Tongue (tissue), 3 donors: ENCODE measurements at places on chromosomes 7 and 10. TPM values are rescaled to one million over a fixed set of nuclear protein-coding genes. Genes with fewer than 3 reads are reported as not detected.

The GPNMB gene
- 120 TPM for total RNA-seq

The GPR158 gene
- total RNA-seq: 0.10 TPM

The TMEM26 gene
- 7.4 TPM for total RNA-seq

The RPEL1 gene
- total RNA-seq: not detected

The CHRM2 gene
- total RNA-seq: 1.0 TPM

The ZNF488 gene
- 1.4 TPM for total RNA-seq

The ZNF248 gene
- total RNA-seq: 28.9 TPM

The GCK gene
- 2.9 TPM for total RNA-seq

The ANKRD30A gene
- not detected for total RNA-seq

The TFEC gene
- 1.5 TPM for total RNA-seq

The MAGI2 gene
- total RNA-seq: 8.0 TPM

The PTN gene
- total RNA-seq: 85.1 TPM

The EGR2 gene
- 1.6 TPM for total RNA-seq

The SKAP2 gene
- 2.2 TPM for total RNA-seq

The KIAA1549 gene
- total RNA-seq: 5.8 TPM

The CDHR3 gene
- total RNA-seq: 4.1 TPM

The SYT15 gene
- total RNA-seq: 1.1 TPM

The PURB gene
- 54.4 TPM for total RNA-seq

The CREB5 gene
- total RNA-seq: 30.5 TPM

The CAV2 gene
- total RNA-seq: 85.3 TPM

The TSPAN15 gene
- total RNA-seq: 64.6 TPM

The ZNF727 gene
- not detected for total RNA-seq

The CALN1 gene
- 1.3 TPM for total RNA-seq

The TLL2 gene
- 6.5 TPM for total RNA-seq

The PCBD1 gene
- 30.9 TPM for total RNA-seq

The CFAP70 gene
- 1.8 TPM for total RNA-seq

The SFRP4 gene
- total RNA-seq: 49.5 TPM

The LRIT1 gene
- total RNA-seq: not detected

The MUC12 gene
- total RNA-seq: not detected

The COL13A1 gene
- total RNA-seq: 4.6 TPM
